ENCODE measurements at places on chromosomes 4 and X. TPM values are rescaled to one million over a fixed set of nuclear protein-coding genes. Genes with fewer than 3 reads are reported as not detected.

The UCHL1 gene
- 12.5 TPM for total RNA-seq

The NAP1L2 gene
- total RNA-seq: 0.52 TPM

The BST1 gene
- 5.2 TPM for total RNA-seq

The GATA1 gene
- total RNA-seq: 1.6 TPM

The PABPC1L2B gene
- total RNA-seq: not detected

The MND1 gene
- total RNA-seq: 6.8 TPM

The TLR6 gene
- total RNA-seq: 1.0 TPM

The UGT2B11 gene
- not detected for total RNA-seq

The CXCL13 gene
- total RNA-seq: 1.0 TPM

The FGD1 gene
- 4.2 TPM for total RNA-seq

The RPA4 gene
- 2.6 TPM for total RNA-seq

The SSX4 gene
- total RNA-seq: not detected

The TEX13D gene
- not detected for total RNA-seq

The LINC00632 gene
- total RNA-seq: 6.8 TPM

The CNGA1 gene
- under 0.01 TPM for total RNA-seq

The FOXP3 gene
- not detected for total RNA-seq

The CPLX1 gene
- not detected for total RNA-seq

The POLN gene
- total RNA-seq: 4.2 TPM

The PAK3 gene
- total RNA-seq: 4.7 TPM

The DIPK2B gene
- total RNA-seq: 10.4 TPM

The KANTR gene
- total RNA-seq: 12.0 TPM

The ALAS2 gene
- total RNA-seq: 301 TPM

The FAM133A gene
- under 0.01 TPM for total RNA-seq

The PTCHD1 gene
- total RNA-seq: 0.52 TPM

The ZNF157 gene
- total RNA-seq: 0.52 TPM

The TIGD4 gene
- total RNA-seq: 2.1 TPM

The ERVMER34-1 gene
- total RNA-seq: 0.52 TPM

The ADH4 gene
- total RNA-seq: under 0.01 TPM

The NHSL2 gene
- 4.7 TPM for total RNA-seq

The ART3 gene
- total RNA-seq: 19.3 TPM

The CLIC2 gene
- 3.1 TPM for total RNA-seq

The FGG gene
- total RNA-seq: 4.7 TPM

The FGF16 gene
- 3.1 TPM for total RNA-seq

The MAP3K15 gene
- 0.52 TPM for total RNA-seq

The FAAH2 gene
- not detected for total RNA-seq

The PABPC5 gene
- total RNA-seq: 6.3 TPM

The YY2 gene
- total RNA-seq: 1.6 TPM

The VCX3B gene
- not detected for total RNA-seq

The GLRB gene
- total RNA-seq: 5.2 TPM

The SPATA18 gene
- total RNA-seq: 0.52 TPM

The GAGE13 gene
- total RNA-seq: not detected

The CT45A8 gene
- total RNA-seq: not detected

The EDA gene
- total RNA-seq: 11.0 TPM

The H2BW2 gene
- total RNA-seq: not detected

The SULT1B1 gene
- total RNA-seq: 0.52 TPM

The HELT gene
- total RNA-seq: not detected

The PASD1 gene
- total RNA-seq: under 0.01 TPM

The PWWP3B gene
- 23.0 TPM for total RNA-seq

The CLCN4 gene
- 15.7 TPM for total RNA-seq

The ARX gene
- 0.52 TPM for total RNA-seq

Measured in skeletal muscle tissue (tissue), 5 donors.